Mesenteric fat pad (tissue), 1 donor: ENCODE measurements at places on chromosomes 5 and 9.

- no peak for DNase-seq
Measured at GRCh38 chr9:133168432-133168831, 4.7 kb upstream of the GBGT1 start.

DNA sequence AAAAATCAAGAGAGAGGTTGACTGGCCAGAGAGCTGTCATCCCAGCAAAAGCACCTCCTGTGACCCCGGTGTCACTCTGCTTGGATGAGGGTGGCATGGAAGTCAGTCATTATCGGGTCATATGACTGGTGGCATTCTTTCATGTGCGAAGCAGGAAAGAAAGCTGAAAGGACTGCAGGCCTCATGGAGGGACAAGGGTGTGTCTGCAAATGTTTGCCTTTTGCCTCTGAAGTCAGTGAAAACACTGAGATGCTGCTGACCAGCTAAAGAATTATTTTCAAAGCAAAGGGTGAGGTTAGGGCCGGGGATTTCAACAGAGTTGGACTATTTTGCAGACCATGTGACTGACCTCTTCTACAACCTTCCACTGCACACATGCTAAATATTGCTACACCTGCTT lies 298.3 kb downstream of the CSNK1G3 start:
- no peak for DNase-seq

- DNase-seq, result no peak
Measured at GRCh38 chr9:91089405-91090129, 272.2 kb downstream of the AUH start.

DNA sequence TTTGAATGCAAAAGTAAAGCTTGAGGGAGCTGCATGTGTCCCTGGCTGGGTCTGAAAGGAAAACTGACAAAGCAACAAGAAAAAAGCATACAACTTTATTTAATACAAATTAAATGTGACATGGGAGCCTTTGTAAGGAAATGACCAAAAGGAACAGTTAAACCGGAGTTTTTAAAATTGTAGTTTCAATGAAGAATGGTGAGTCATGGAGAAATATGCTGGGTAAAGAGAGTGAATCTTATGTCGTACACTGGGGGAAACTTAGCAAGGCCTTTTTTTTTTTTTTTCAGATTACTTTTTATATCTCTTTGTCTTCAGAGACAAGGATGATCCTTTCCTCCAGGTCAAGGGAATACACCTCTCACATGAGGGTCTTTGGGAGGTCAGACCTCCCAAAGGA lies 50.1 kb upstream of the FBXL17 start:
- no peak for DNase-seq

DNA sequence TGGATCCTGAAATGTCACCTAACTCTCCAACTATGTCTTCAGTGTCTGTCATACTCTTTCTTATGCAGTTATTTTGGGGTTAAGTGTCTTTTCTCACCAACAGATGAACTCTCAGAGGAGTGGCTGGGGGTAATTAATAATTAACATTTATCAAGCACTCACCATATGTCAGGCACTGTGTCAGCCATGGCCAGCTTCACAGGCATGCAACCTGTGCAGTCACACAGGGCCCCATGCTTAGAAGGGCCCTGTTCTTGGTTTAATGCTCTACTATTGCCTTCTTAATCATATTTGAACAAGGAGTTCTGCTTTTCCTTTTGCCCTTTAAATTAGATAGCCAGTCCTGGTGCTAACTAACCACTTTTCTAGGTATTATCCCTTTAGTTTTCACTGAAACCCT lies 3.4 kb upstream of the GRPEL2 start:
- DNase-seq, result no peak

- DNase-seq, result no peak
Measured at GRCh38 chr5:157740229-157740610, 3.3 kb upstream of the LSM11 start.

DNA sequence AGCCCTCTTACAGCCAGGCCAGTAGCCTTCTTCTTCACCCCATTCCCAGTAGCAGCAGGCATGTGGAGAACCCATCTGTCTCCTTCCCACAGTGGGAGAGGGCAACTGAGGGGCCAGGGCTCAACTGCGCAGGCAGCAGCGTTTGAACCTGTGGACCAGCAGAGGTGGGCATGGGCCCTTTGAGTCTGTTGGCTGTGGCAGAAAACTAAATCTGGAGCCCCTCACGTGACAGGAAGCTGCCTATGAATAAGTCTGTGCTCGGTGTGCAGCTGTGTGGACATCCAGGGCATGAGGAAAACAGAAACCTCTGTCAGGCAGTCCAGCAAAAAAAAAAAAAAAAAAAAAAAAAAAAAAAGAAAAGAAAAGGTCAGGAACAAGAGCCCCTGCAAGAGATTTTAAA lies 189.2 kb upstream of the NR3C1 start:
- DNase-seq, result no peak

DNA sequence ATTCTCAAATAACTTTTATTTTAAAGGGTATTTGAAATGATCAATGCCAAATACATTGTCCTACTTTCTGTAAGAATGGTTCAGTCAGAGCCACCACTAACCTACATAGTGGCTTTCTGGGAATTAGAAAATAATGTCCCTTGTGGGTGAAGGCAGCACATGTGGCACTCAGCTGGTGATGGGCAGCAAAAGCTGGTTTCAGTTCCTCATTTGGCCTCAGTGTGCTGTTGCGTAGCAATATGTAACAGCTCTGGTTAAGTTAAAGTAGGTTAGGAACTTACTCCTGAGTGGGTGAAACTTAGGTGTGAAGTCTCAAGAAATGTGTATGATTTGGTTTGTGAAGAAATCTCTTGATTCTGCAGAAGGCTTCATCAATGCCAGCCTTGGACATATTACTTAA lies 99.6 kb upstream of the SPEF2 start:
- DNase-seq, result no peak

DNA sequence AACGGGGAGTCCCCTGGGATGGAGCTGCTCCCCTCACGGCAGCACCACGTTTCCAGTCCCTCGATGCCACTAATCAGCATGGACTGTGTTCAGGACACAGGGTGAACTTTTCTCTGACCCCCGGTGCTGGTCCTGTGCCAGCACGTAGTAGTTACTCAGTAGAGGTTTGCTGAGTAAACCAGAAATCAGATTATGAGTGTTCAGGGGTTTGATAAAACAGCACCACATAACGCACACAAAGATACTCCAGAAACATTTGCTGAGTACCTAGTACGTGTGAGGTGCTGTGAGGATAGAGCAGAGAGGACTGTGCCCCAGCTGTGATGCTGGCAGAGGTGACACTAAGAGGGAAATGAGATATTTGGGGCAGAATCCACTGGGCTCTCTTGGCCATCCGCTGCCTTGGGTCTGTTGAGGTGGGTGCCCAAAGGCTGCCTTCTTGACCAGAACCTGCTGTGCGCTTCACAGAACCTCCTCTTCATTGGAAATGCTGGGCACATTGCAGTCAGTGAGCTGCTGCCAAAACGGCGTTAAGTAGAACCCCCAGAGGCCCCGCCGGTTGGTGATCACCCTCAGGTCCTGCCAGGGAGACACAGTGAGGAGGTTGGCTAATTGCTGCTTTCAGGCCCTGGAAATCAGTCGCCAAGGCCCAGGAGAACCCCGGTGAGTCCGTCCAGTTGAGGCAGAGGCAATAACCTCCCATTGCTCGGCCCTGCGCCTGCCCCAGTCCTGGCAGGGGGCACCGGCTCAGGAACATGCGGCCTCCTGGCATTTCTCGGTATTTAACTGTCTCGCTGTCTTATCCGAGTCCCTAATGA lies 49.4 kb downstream of the NEURL1B start:
- no peak for DNase-seq

DNA sequence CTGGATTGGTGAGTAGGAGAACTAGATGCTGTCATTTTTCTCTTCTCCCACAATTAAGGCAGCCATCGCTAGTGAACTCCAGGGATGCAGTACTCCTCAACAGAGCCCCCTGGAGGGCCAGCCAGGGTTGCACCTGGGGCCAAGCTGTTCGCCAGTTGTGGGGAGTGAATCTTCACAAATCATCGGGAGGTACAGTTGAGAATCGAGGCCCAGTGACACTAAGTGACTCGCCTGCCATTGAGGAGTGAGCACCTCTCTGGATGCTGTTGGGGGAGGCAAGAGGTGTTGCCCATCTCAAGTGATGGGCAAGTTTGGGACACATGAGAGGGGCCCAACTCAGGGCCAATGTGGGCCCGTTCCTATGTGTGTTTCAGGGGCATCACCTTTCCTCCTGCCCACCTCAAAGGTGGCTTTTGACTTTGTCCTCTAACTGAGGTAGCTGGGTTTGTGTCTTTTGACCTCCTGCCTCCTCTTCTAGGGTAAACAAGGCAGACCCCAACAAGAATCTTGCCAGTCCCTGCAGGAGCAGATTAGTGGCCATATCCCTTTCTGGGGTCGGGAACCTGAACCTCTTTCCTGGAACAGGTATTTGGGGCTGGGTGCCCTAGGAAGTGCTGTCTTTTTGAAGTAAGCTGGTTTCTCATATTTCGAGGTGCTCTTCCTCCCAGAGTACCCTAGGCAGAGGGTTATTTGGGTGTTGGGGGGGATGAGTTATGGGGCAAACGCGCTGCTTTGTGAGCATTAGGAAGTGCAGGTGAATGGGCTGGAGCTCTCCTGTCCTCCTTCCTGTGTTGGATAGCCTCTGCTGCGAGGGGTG lies 181.2 kb downstream of the MACROH2A1 start:
- DNase-seq, result peak; percentile 76

DNA sequence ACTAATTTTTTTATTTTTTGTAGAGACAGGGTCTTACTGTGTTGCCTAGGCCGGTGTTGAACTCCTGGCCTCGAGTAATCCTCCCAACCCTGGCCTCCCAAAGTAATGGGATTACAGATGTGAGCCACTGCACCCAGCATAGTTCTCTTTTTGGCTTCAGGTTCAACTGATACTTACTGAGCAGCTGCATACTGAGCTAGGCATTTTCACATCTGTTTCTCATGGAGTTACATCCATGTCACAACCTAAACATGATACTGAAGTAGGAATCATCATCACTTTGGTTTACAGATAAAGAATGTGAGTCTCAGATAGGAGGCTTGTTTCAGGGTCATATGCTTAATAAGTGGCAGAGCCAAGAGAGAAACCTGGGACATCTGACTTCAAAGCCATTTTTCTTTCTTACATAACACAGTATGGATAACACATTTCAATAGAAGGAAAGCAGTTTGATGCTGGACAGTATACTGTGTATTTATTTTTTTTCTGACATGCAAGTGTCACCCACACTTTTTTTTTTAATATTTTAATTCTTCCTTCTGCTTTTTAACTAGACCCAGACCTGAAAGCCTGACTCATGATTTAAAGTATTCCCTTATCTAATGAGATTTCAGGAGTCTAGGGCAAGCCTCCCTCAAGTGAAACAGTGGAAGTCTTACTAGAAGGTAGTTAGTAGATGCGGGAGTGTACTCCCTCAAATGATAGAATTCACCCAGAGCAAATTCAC lies 90.8 kb downstream of the HACD4 start:
- DNase-seq, result no peak

DNA sequence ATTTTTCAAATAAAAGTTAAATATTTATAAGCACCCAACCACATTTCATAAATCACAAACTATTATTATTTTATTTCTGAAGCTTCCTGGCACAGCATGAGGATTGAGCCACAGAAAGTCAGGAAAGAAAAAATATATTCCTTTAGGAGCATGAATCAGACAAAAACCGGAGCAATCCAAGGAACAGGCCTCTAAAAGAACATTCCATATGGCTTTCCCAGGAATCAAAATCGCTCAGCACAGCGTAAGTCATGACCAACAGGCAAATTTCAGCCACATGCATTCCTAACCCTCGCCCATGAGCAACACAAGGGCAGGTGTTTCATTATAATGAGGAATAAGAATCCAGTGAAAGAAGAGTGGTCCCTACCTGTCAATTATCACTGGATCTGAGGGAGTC lies 26.7 kb downstream of the EBF1 start:
- no peak for DNase-seq

DNA sequence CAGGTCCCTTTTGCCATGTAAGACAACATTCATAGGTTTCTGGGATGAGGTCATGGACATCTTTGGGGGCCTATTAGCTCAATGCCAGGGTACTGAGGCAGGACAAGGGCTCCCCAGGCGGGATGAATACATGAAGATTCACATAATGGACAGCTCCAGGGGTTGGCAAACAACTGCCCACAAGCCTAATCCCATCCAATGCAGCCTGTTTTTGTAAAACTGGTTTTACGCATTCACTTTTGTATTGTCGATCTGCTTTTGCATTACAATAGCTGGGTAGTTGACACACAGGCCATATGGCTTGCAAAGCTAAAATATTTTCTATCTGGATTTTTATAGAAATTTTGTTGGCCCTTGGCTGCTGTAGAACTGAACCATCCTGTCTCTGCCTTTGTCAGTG lies 248.5 kb upstream of the PANK3 start:
- DNase-seq, result no peak

DNA sequence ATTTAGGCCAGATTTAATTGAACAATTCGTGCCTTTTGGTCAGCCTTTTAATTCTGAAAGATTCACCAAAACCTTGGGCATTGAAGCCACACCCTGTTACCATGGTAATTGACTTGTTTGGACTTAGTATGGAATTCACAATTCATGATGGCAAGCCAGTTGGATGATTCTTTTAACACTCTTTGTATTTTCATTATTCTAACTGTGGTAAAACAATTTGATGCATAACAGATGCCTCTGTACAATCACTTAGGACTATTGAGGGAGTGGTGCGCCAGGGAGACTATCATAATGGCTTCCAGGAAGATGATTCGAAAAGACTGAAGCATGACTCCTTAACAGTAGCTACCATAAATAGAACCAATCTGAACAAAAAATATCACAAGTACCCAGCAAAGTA lies 381.1 kb upstream of the ADAMTS16 start:
- no peak for DNase-seq

DNA sequence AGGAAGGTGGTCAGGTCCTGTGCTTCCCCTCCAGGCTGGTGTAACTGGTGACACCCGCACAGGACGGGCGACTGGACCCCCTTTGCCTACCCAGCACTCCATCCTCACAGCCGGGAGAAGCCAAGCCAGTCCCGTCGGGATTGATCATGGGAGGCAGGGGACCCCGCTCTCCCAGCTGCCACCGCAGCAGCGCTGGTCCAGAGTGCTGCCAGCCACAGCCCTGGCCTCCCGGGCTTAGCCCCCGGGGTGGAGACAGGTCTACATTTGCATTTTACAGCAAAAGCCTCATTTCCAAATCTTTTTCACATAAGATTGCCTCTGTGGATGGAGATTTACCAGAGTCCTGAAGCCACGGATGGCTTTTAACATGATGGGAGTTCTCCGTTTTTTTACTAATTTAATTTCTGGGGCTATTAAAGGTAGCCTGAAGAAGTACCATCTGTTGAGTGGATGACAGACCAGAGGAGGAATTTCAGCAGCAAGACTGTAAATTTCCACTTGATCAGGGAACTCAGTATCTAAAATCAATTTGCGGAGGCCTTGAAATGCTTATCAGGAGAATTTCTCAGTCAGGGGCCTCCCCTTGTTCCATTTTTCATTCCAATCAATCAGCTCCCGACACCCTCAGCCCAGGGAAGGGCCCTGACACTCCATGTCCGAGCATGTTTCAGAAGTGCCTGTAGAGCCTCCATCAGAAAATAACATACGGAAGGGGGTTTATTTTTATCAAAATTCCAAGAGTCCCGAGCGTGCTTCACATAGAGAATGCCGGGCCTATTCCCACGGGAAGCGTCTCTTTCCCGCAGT lies 80.6 kb downstream of the OLFM1 start:
- no peak for DNase-seq

- no peak for DNase-seq
Measured at GRCh38 chr5:80355686-80356085, 35.9 kb downstream of the SPZ1 start.
